ENCODE measurements at places on chromosomes 1 and 21.

DNA sequence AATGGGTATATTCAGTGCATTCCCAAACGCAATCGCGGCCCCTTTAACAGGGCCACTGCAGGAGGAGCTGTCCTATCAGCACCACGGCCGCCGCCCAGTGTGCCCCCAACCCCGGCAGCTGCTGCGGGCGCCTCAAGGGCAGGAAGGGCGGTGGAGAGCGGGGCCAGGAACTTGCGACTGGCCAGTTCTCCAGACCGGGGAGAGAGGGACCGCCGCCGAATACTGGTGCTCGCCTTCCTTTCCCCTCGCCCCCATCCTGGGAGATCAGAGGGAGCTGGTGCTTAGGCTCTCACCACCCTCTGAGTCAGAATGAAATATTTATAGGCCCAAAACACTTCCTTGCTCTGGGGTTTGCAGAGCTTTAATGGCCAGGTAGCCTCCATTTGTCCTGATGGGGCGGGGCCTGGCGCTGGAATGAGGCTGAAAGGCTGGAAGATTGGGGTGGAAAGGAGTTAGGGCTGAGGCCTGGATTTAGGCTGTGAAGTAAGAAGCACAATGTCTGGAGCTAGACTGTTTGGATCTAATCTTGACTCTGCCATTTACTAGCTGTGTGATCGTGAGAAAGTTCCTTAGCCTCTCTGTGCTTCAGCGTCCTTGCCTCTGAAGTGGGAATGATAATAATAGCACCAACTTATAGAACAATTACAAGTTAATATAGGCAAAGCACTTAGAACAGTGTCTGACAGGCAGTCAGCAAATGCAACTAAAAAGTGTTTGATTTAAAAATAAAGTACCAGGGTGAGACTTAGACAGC, 75.5 kb downstream of the NAV1 start:
- no peak for DNase-seq

DNA sequence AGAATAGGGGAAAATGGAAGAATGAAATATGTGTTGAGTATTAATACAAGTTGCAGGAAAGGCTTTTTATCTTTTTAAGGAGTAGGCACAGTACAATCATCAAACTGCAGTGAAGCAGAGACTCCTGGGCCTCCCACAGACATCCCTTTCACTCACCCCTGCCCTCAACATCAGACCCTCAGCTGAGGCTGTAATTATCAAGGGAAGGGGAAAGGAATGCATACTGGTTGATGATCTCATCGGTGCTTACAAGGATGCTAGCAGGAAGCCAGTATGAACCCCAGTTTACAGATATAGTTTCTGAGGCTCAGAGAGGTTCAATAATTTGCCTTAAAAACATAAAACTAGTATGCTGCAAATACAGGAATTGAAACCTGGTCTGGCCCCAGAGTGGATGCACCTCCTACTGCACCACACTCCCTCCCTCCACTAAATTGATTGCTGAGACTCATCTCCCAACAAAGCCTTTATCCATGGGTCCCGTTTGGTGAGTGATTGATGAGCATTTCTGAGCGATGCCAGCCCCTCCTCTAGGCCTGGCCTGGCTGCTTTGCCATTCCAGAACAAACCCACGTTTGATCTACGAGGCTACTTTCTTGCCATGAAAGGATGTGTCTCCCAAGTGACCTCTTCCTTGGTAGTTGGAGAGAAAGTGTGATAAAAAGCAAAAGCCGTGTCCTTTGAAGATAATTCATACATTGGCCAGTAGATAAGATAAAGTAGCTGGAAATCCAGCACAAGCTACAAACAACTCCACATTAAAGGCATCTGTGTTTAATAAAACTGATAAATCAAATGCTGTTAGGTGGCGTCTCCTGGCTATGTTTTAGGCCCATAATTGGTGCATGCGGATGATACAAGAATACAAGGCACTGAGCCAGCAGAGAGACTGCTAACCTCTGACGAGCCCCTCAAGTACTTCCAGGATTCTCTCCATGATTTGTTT, 233.9 kb upstream of the CAMK1G start:
- no peak for DNase-seq

GRCh38 chr1:226371866-226372490, 35.9 kb downstream of the PARP1 start:
- no peak for DNase-seq

- no peak for DNase-seq
Observed at GRCh38 chr1:62207187-62207586, 12.5 kb downstream of the L1TD1 start.
